Central memory CD4-positive, alpha-beta T cell (primary cell): ENCODE measurements at places on chromosomes 16 and 17.

DNA sequence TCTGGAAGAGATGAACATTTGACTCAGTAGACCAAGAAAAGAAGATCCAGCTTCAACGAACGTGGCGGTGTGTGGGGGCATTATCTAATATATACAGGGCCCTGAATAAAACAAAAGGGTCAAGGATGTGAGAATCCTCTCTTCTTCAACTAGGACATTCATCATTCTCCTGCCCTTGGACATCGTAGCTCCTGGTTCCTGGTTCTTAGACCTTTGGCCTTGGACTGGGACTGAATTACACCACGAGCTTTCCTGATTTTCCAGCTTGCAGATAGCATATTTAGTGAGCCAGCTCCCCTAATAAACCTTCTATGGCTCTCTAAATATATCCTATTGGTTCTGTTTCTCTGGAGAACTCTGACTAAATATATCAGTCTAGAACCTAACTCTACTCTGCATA is 29.5 kb upstream of the HELZ start:
- DNase-seq, result no peak

GRCh38 chr16:81035975-81036750 is 521 bp downstream of the ATMIN start:
- peak; percentile 4 for DNase-seq

DNA sequence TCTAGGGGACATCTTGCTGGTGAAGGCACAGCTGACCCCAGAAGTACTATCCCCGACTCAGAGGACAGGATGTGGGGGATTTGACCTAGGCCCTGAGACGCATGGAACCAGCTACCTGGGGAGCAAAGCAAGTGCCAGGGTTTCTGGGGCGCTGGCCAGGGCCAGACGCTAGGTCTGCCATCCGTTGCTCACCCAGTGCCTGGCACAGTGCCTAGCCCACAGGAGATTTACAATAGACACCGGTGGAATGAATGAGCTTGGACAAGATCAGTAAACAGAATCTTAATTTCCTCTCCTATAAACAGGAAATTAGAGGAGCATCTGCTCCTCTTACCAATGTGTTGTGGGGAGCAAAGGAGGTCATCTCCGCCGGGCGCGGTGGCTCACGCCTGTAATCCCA is 5.0 kb downstream of the RPRML start:
- DNase-seq, result no peak

- peak; percentile 71 for DNase-seq
Observed at GRCh38 chr16:30567160-30567990, 4.1 kb downstream of the ZNF688 start.

DNA sequence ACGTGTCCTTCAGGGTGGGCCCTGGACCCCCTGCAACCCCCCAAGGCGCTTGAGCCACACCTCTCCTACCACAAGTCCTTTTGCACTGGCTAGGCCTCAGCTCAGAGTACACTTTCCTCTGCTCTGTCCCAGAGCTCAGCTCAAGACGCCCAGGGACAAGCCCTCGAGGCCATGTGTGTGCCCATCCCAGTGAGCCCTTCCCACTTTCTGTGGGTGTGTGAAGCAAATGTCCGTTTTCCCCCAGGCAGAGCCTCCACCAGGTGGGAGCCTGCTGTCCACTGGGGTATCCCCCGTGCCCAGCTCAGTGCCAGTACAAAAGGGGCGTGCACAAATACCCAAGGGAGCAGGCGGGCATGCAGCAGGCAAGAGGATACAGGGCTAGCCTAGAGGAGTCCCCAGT is 18.4 kb downstream of the KIFC3 start:
- DNase-seq, result no peak
